ENCODE measurements at places on chromosomes 12 and 14.

DNA sequence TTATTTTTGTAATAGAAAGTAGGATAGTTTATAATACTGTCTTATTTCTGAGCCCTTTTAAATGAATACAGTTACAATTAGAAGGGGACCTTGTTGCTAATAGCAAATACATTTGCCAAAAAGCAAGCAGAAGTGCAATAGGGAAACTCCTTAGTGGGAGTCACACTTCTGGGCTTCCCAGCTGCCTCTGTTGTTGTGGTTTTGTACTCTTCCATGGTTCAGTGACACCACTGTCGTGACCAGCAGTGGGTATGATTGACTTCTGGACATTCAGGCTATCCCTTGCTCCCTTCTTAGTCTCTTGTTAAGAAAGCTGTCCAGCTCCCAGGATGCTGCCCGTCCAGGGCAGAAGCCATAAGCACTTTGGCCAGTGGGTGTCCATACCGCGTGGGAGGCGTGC, 22.6 kb downstream of the TCTN1 start:
- no peak for DNase-seq

DNA sequence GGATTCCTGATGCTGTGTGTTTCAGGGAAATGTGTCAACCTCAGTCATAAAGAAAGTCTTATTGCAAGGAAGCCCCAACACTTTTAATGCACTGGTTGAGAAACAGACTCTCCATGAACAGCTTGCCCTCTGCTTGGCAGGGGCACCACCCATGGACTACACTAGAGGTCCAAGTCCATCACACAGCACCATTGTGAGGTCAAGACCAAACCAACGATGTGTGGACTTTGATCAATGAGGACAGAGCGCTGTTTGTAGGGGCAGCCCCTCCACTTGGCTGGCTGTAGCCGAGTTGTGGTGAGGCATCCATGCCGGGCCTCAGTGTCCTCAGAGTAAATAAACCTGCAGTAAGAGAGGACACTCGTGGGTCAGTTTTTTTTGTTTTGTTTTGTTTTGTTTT, 29.8 kb downstream of the ZFYVE21 start:
- DNase-seq = no peak

GRCh38 chr12:3491938-3492792, 1.2 kb downstream of the PRMT8 start:
- DNase-seq = peak; percentile 48

DNA sequence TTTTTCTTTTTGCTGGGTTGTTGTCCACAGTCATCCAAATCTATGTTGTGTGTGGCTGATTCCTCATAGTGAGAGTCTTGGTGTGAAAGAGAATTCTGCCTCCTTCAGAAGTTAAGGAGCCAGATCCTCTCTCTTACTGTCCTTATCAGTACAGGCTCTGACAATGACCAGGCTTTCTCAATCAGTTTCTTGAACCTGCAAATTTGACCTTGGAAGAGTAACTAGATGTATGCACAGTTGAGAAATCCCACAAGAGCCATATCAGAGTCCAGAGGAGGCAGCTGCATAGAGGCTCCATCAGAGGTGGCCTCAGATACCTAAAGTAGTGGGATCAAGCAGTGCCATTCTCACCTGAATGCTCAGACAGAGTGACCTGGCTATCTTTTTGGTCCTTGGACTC, 5.5 kb upstream of the GALC start:
- no peak for DNase-seq

DNA sequence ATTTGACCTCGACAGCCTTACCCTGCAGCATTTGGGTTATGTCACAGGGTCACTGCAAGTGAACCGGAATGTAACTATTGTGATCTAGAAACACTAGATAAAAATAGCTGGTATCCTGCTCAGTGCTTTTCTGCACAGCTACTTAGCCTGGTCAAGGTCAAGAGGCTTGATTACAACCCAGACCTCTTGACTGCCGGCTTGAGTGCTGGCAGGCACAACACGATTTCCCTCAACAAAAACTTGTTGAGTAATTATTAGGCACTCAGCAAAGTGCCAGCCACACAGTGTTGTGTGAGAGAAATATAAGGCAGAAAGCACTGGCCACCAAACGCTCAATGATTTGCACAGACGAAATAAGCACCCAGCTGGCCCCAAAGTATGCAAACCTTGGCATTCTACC, 156.7 kb downstream of the NUAK1 start:
- no peak for DNase-seq

DNA sequence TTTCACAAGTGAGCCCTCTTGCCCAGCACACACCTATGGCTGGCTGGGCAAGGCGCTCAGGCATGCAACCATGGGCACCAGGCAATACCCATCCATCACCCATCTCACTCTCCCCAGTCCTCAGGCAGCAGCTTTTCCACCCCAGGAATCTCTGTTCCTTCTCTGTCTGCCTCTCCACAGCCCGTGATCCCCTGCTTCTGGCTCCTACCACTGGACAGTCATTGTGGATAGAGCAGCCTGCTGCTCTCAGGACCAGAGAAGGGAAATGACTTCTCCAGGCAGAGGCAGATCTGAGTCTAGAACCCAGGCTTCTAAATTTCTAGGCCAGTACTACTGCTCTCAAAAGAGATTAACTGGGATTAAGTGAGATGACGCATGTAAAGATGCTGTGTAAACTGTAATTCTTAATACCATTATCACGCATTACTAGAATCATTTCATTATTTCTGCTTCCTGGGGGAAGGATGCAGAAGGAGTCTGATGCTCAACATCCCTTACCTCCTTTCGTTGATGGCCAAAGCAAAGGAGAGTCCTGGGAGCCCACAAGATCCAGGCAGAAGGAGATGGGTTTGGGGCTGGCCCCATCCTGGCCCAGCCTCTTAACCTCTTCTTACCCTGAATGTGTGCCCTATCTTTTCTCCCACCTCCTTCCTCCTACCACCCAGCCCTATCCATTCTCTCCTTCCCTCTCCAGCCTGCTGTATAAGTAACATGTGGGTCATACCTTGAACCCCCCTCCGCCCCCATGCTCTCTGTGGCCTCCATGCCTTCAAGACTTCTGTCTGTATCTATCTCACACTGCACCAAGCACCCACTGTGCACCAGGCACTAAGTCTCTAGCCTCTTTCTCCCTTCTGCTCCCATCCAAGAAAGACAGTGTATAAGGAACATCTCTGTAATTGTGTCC, 4.8 kb upstream of the AQP5 start:
- DNase-seq = no peak

DNA sequence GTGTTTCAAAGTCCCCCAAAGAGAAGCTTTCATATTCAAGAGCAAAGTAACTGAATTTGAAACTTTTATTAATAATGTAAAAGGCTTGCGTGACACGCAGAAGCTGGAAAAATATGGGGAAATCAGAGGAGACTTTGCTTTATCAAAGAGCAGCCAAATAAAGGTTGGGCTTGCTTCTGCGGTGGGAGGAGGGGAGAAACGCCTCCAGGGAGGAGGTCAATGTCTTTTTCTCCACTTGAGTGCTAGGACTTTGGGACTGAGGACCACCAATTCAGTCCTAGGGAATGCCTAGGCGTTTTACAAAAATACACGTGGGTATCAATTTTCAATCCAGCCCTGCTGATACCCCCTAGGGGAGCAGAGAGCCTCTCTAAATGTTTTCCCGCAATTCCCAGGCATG, 60.9 kb upstream of the FZD10 start:
- DNase-seq = no peak
